ENCODE measurements at places on chromosomes 13 and 19.

DNA sequence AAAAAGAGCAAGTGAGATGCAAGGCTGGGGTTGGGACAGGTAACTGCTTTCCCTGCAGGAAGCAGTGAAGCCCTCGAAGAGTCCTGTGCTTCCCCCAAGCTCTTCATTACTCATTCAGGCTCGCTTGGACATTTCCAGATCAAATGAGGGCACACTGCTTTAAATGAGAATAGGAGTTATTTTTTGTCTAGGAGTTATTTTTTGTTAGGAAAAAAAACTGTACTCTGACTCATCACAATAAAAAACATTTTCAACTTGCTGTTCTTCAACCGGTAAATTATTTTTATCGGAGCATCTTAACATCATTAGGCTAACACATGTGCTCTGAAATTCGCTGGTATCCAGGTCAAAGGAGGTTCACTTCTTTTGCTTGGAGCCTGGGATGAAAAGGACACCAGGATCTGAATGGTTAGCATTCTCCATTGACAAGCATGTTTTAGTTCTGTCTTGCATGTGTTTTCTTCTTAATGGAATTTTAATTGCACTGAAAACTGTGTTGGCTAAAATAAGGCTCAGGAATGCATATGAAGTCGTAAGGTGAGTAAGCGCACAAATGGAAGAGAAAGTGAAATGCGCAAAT is 80.7 kb upstream of the STK24 start:
- DNase-seq: no peak

DNA sequence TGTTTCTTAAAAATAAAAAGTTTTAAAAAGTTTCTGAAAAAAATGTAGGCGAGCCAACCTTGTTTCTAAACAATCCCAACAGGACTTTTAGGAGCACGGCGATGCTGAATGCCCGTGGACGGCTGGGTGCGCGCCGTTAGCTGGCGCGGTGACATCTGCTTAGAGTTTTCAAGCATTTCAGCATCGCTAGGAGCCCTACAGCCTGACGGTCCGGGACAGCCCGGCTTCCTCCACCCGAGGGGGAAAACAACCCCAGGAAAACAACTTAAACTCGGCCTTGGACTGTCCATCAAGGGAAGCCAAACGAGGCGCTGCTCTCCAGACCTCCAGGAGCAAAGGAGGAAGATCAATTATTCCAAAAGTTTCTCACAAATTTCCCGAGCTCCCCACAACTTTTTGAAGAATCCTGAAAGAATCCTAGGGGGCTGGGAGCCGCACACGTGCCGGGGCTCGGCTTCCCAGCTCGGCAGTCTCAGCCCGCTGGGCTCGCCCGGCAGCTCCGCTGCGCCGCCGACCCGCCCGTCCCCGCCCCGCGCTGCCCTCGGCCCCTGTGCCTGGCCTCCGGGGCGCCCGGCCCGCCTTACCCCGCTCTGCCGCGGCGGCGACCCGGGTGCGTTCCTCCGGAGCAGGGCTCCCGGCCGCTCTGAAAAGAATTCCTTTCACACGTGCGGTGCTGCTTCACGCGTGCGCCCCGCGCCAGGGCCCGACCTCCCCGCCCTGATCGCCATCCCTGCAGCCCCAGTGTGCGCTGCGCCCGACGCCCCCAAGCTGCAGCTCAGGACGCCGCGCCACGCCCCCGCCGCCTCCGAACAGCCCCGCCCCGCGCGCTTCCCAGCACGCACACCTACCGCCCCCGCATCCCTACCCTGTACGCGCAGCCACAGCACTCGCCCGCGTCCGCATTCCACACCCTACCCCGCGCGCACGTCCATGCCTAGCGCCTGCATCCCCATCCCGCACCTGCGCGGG is at the start of gene GJA3:
GJA3 (minus strand) TSS at position 747 of the 969 bp plus-strand sequence. CDS start 17,764 bp downstream, outside the sequence.
- peak; percentile 49 for DNase-seq

DNA sequence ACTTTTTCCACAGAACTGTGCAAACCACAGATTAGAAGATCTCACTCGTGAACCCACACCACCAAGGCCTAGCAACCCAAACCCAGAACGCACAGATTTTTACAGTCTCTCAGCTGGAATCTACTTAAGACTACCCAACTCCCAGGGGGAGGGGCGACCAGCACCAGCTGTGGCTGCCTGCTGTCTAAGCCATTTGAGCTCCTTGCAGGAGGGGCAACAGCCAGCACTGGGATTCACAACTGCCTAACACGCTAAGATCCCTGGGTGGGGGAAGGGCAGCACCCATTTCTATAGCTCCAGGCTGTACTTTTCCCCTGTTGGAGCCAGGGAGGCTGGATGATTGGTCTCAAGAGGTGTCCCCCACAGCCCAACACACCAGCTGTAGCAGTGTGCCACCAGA is 368.8 kb downstream of the SUCLA2 start:
- no peak for DNase-seq

GRCh38 chr19:48990400-48990799 is 2.7 kb downstream of the GYS1 start:
- no peak for DNase-seq
